ENCODE measurements at places on chromosomes 7 and 10. TPM values are rescaled to one million over a fixed set of nuclear protein-coding genes. Genes with fewer than 3 reads are reported as not detected.

ITPRID1 gene
- not detected for total RNA-seq

FOXI2 gene
- not detected for total RNA-seq

SLC39A12 gene
- not detected for total RNA-seq

HTR5A gene
- total RNA-seq, result not detected

SFTPA2 gene
- total RNA-seq, result not detected
